Stimulated activated CD8-positive, alpha-beta memory T cell treated with anti-CD3 and anti-CD28 coated beads, Interleukin-15, amount 100 ng/mL, for 1 hour (primary cell): ENCODE measurements at places on chromosomes 1 and 21.

GRCh38 chr21:28516021-28516420, 476.7 kb downstream of the LTN1 start:
- DNase-seq = no peak

DNA sequence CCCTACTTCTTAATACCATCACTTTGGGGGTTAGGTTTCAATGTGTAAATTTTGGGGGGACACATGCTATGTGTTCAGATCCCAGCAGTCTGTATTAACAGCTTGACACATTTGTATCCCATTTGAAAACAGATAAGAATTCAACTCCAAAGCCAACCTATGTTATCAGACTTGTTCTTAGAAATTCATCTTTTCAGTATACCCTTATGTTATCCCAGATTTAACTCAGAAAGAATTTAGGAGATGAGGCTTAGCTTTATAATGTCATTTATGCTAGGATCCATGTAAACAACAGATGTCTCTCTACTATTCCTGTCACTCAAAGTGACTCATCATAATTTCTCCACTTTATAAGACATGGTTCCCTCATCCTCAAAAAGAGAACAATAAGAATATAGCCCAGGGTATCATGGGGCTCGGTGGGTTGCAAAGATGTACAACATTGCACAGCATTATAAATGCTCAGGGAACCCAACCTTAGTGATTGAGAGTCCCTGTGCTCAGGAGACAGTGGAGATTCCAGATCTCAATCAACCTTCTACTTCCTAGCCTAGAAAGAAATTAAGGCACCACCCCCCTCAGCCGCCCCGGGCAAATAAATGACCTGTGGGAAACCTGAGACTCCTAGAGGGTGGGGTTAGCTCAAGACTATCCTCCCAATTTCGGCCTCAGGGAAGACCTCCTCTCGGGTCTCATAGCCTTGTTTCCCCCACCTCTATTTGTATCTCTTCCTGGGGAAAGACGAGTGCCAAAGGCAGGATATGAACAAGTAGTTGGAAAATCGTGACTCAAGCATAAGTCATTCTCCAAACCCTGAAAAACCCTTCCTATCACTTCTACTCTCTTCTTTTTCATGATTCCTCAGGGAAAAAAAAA, 265.1 kb upstream of the CAMK1G start:
- no peak for DNase-seq

GRCh38 chr1:225422031-225422605, 5.7 kb downstream of the LBR start:
- DNase-seq = no peak

GRCh38 chr1:46184920-46185658, 8.8 kb upstream of the P3R3URF start:
- no peak for DNase-seq

DNA sequence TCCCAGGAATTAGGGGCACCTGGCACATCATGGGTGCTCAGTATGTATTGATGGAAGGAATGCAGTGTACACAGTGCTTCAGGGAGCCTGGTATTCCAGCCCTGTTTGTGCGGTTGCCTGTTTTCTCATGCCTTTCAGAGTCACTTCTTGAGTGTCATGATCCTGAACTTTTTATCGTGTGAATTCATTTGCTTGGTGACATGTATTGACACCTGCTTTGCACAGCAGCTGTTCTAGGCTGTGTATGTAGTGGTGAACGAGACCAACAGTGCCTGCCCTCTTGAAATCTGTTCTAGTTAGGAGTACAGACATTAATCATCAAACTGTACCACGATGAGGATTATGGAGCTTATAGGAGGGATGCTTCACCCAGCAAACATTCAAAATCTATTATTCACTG, 6.1 kb downstream of the HTR6 start:
- DNase-seq = no peak

- no peak for DNase-seq
These were observed 24.9 kb upstream of the C1QA start for GRCh38 chr1:22611530-22611947.

DNA sequence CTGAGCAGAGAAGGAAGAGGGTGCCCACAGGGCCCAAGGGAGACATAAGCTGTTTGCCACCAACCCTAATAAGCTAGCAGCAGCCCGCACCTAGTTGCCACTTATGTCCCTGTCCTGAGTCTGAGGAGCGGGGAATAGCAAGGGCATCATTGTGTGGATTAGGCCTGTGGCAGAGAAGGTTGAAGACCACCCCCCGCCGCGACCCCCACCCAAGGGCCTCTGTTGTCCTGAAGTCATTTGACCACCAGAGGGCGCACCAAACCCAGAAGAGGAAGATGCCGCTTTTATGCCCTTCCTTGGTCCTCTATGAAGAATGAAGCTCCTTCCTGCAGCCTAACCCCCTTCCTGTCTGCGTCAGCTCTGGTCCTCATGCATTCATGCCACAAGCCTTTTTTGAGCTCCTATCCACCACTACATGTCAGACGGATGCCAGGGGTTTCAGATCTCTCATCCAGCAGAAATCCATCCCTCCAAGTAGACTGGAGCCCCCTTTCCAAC, 16.6 kb downstream of the RHBG start:
- DNase-seq = peak; percentile 71

DNA sequence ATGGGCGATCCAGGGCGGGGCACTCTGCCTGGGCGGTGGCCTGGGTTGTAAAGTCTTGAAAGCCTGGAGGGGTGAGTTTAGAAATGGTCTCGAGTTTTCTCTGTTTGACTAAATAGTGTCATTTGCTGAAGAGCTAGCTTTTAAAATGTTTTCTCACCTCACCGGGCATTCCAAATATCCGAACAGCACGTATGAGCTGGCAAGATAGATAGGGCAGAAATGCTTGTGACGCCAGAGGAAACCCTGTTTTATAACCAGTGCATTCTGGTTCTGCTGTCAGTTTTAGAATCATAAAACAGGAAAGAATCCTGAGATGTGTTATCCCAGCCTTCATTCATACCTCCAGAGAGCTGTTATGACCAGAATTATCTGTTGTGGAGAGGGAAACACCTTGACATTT, 725 bp downstream of the RTCA start:
- DNase-seq = no peak

GRCh38 chr1:1307261-1307922, 338 bp downstream of the ACAP3 start:
- DNase-seq = no peak

GRCh38 chr1:174982971-174983689, 16.6 kb upstream of the CACYBP start:
- no peak for DNase-seq

DNA sequence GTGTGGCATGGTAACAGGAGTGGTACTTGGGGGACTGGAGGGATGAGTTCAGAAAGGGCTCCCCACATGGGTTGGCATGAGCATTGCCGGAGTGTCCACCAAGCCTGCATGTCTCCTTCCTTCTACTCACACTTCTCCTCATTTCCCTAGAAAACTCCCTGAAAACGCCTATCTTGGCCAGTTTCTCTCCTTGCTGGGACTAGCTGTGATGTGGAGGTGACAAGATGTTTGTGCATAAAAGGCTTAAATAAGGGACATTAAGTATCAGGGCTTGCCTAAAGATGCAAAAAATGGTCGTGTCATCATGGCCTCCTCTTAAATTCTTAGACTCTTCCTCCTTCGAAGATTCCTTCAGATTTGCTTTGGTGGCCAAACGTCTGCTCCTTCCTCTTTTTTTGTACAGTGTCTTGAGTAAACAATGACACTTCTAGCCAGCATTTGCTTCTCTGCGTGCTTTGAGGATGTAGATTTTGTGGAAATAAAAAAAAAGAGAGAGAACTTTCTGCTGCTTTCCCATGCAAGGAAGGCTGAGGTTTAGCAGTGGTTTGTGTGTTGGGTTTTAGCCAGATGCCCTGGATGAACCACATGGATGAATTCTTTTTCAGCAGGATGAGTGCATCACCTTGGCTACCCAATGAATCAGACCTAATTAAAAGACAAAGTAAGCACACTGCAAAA, 239.1 kb upstream of the IRF2BP2 start:
- DNase-seq = no peak

- no peak for DNase-seq
These were observed 17.6 kb upstream of the GBP3 start for GRCh38 chr1:89040315-89040626.

GRCh38 chr1:217251121-217251520, 379.8 kb downstream of the GPATCH2 start:
- no peak for DNase-seq

DNA sequence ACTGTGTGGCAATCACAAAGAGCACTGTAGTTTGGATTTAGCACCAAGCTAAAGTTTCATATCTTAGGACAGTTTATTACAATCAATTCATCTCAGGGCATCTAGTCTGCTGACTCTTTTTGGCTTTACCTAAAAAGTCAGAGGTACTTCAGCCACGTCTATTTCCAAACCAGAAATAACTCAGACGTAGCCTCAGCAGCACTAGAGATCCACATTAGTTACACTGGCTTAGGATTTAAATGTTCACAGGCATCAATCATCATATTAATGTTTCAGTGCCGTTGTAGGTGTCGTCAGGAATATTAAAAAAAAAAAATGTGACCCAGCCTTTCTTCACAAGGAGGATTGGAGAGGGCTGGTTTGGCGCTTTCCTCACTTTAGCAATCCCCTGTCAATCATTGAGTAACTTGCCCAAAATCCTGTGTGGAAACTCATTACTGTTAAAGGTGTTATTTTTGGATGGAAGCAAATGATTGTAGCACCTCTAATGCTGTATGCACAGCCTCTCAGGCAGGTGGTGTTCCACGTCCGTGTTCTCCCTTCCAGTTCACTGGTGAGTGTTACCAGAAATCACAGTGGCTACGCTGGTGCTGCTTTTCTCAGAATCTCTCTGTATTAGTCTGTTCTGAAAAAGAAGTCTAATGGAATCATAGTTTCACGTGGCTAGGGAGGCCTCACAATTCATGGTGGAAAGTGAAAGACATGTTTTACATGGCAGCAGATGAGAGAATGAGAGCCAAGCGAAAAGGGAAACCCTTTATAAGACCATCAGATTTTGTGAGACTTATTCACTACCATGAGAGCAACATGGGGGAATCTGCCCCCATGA, 45.4 kb downstream of the NEK7 start:
- no peak for DNase-seq
